EH (cell line): ENCODE measurements at places on chromosomes 12 and 14.

DNA sequence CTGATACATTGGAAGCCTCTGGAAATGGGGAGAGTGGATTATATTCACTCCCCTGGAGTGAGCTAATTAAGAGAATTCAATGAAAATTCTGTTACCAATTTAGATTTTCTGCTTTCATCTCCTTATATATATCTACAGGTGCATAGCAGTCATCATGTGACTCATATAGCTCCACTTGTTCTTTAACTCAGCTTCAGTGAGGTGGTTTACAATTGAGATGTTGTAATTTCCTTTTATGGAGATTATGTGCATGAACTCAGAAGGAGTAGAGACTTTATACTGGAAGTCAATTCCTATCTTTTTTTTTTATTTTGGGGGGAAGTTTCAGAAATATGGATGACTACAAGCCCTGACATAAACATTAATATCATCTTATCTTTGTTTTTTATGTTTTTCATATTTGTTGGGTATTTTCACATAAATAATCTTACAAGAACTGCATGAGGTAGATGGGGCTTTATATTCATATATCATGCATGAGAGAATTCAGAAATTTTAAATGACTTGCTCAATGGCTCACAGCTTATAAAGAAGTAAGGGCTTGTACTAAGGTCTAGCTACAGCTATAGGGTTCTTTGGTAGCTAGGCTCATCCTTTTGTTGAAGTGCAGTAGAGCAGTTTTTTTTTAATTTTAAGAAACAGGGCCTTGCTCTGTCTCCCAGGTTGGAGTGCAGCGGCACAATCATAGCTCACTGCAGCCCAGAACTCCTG is 92.3 kb upstream of the SCAF11 start:
- DNase-seq = no peak

GRCh38 chr14:20417250-20418186 is 4.2 kb upstream of the TEP1 start:
- DNase-seq = no peak

GRCh38 chr14:88247228-88247627 is 75.8 kb downstream of the KCNK10 start:
- no peak for DNase-seq

DNA sequence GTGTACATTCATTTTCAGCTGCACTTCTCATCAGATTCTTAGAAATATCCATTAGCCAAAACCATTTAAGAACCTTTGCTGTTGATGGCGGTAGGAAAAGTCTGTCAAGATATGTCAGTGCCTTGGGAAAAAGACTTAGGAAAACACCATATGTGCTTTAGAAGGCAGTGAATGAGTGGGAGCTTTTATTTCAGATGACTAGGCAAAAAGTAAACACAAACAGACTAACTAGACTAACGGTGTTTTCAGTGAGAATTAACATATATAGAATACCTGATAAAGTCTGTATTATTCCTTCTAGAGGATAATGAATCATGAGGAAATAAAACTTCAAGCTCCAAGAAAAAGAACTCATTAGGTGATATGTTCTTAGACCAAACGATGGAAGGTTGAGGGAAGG is 418.9 kb downstream of the NAV3 start:
- no peak for DNase-seq

GRCh38 chr14:89165189-89166181 is 251.5 kb downstream of the FOXN3 start:
- no peak for DNase-seq

DNA sequence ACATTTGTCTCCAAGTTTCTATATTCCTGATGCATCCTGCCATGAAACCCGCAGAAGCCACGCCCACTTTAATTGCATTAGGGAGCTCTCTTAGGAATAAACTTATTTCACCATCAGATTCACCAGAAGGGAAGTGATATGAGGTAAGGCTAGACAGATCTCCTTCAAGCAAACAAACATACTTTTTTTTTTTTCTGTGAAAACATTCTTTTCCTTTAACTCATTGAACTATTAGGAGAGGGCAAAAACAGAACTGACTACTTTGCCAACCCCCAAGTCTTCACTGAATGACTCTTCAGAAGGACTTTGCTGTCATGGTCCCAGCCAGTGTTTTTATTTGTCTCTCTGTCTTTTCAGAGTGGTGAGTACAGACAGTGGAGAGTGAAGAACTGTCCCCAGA is 48.4 kb downstream of the GTF2A1 start:
- DNase-seq = peak; percentile 69

- no peak for DNase-seq
Measured at GRCh38 chr12:75842090-75842489, 189.5 kb downstream of the PHLDA1 start.

DNA sequence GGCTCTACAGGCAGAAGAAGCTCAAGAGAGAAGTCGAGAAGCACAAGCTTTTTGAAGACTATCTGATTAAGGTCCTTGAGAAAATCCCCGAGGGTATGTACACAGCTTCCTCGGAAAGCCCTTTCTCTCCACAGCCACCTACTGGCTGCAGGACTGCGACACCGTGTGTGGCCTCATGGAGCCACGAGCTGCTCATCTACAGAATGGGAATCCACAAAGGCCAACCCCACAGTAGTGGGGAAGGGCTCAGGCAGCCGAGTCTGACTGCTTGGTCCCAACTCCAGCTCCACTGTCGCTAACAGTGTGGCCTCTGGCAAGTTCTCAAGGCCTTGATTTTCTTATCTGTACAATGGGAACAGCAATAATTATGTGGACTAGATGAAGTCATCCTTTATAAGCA is 2.5 kb downstream of the CCDC197 start:
- no peak for DNase-seq

GRCh38 chr14:78758333-78758732 is 588.2 kb downstream of the NRXN3 start:
- DNase-seq = peak; percentile 32
